Activated CD4-positive, alpha-beta memory T cell treated with anti-CD3 and anti-CD28 coated beads, Interleukin-2, amount 10 ng/mL, durations not matched to agents 7 days and 5 days (primary cell): ENCODE measurements at places on chromosomes 13 and 19.
A peak's percentile ranks its signal among the peaks of the same experiment; 100 is the strongest.

DNA sequence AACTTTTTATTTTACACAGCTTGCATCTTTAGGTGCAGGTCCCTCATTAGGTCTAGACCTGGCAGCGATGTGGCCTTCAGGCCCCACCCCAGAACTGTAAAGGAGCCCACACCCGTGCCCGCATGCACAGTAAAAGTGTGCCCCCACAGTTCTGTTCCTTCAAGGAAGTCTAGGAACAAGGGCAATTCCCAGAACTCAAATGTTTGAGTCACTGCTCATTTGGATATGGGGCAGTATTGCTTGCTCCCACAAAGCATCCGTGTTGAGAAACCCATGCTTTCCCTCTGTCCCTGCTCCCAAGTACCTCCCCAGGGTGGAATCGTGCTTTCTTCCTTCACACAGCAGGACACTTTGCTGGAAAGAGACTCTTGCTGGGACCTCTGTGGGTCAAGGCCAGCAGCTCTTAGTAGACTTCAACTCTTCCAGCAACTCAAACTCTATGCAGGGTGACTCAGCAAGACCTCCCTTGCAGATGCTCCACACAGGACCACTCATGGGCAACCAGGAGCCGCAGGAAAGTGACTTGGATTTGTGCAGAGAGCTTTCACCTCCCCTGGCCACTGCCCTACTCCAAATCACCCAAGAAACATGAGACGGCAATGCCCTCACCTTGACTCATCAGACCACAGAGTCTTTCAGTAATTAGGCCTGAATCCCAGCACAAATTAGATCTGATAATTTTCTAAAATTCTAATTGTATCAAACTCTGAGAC is 12.3 kb downstream of the SLC7A1 start:
- DNase-seq = no peak

DNA sequence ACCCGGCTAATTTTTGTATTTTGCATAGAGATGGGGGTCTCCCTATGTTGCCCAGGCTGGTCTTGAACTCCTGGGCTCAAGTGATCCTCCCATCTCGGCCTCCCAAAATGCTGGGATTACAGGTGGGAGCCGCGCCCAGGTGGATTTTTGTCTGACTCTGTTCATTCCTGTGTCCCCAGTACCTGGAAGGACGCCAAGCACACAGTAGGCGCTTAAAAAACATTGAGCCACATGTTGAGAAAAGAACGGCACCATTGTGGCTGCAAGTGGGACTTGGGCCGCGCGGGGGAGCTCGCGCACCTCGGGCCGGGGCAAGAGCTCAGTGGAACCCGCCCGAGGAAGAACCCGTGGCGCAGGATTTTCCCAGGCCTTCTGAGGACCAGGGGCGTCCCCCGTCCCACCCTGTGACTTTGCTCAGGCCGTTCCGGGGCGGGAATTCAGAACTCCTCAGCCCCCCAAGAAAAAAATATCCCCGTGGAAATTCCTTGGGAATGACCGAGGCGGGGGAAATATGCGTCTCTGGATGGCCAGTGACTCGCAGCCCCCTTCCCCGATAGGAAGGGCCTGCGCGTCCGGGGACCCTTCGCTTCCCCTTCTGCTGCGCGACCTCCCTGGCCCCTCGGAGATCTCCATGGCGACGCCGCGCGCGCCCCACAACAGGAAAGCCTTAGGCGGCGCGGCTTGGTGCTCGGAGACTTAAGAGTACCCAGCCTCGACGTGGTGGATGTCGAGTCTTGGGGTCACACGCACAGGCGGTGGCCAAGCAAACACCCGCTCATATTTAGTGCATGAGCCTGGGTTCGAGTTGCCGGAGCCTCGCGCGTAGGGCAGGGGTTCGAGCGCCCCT is 1.4 kb upstream of the ICAM1 start:
- peak; percentile 91 for DNase-seq

GRCh38 chr19:57747472-57747807 is 825 bp downstream of the ZNF776 start:
- no peak for DNase-seq

- DNase-seq = peak; percentile 61
Measured at GRCh38 chr19:8615813-8616596, 5.5 kb upstream of the ADAMTS10 start.

DNA sequence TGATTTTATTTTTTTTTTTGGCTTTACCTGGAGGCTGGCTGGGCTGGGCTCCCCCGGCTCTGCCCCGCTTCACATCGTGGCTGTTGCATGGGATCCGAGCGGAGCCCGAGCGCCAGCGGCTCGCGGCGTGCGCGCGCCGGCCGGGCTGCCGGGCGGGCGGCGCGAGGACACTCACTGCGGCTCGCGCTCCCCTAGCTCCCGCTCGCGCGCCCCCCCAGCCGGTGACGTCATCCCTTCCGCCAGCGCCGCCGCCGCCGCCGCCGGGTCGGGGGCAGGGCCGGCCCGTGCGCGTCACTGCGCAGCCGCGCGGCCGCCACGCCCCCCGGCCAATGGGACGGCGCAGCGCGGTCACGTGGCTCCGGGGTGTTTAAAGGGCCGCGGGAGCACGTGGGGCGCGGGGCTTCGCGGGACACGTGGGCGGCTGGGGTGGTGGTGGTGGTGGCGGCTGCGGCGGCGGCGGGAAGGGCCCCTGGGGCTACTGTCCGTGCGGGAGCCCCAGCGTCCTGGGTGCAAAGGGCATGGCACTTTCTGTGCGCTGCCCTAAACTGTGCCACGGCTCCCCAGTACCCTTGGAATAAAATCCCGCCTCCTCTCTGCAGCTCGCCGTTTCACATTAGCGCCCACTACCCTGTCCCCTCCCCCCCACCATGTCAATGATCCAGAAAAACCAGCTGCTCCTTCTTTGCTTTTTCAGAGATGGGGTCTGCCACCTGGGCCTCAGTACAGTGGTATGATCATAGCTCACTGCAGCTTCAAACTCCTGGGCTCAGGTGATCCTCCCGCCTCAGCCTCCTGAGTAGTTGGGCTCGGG is at the start of gene PTPRS:
Gene PTPRS, minus strand, starts transcription at position 176 of the 811 bp plus-strand sequence. CDS start 54,672 bp downstream, outside the sequence.
- peak; percentile 38 for DNase-seq

DNA sequence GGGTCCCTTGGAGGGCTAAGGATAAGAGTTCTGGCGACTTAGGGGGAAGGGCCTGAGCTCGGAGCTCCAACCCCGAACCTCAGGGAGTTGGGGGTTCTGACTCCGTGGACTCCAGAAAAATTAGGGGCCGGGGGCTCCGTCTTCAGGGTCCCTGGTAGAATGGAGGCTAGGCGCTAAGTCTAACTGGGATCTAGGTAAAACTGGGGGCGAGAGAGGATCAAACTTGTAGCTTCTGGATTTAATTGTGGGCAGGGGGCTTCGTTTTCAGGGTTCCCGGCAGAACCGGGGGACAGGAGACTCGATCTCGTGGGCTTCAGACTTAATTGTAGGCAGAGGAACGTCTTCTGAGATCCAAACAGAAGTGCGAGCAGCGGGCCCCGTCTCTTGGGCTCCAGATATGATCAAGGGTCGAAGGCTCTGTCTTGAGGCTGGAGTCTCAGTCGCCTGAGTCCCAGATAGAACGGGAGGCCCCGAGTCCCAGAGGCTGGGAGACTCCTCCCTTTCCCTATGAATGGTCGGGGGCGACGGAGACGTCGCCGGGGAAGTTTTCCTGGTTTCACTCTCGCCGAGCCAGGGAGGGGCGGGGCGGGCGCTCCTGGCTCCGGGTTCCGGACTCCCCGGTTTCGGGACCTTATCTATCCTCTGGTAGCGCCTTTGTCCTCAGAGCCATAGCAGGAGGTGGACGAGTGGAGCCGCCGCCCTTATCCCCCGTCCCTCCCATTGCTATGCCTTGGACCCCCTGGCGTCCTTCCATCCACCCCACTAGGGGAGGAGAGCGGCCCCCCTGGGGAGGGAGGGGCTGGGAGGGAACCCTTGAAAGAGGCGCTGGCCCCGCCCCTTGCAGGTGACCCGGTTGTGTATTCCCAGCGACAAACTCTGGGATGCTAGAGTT is 1.3 kb downstream of the NECTIN2 start:
- DNase-seq = peak; percentile 17

GRCh38 chr13:75222031-75222430 is 259.9 kb downstream of the TBC1D4 start:
- no peak for DNase-seq

DNA sequence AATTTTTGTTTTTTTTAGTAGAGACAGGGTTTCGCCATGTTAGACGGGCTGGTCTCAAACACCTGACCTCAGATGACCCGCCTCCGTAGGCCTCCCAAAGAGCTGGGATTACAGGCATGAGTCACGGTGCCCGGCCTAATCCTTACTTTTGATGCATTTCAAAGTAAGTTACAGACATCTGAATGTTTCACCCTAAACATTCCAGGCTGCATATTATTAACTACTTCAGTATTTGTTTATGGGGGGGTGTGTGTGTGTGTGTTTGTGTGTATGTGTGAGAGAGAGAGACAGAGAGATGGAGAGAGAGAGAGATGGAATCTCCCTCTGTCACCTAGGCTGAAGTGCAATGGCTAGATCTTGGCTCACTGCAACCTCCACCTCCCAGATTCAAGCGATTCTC is 13.1 kb downstream of the SULT2B1 start:
- DNase-seq = no peak

GRCh38 chr19:41657157-41657556 is 30.3 kb upstream of the CEACAM4 start:
- DNase-seq = no peak

- peak; percentile 4 for DNase-seq
Measured at GRCh38 chr13:27007166-27007565, 164.4 kb downstream of the USP12 start.

- no peak for DNase-seq
Measured at GRCh38 chr19:54096617-54097106, 3.9 kb downstream of the OSCAR start.

- DNase-seq = peak; percentile 54
Measured at GRCh38 chr19:1189419-1189818, 15.4 kb upstream of the SBNO2 start.

DNA sequence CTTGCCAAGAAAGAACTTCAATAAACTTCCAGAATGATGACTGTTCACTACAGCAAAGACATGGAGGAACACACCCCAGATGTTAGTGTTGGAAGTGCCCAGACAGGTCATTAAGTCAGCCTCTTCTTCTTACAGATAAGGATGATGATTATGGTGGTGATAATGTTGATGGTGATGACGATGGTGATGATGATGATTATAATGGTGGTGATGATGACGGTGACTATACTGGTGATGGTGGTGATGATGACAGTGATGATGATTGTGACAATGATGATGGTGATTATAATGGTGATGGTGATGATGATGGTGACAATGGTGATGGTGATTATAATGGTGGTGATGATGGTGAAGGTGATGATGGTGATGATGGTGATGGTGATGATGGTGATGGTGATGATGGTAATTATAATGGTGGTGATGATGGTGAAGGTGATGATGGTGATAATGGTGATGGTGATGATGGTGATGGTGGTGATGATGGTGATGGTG is 8.4 kb downstream of the C13orf46 start:
- DNase-seq = no peak

DNA sequence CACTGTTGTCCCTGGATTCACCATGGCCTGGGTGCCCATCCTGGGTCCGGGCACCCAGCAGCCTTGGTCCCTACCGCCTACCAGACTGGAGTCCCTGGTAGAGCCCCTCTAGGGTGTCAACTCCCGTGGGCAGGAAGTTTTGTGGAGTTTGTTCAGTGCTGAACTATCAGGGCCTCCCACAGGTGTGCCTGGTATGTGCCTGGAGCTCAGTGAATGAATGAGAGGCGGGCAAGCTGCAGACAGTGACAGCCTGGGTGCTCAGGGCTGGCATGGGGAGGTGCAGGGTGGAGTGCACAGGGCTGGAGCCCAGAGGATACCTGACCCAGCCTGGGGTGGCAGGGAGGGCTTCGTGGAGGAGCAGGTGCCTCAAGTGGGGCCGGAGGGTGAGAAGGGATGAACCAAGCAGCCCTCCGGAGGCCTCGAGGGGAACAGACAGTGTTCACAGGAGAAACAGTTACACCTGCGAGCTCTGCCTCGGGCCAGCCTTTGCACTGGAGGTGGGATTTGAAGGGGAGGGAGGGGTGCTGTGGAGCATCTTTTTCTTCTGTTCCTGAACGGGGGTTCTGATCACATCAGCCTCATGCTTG is 29.6 kb downstream of the PAK4 start:
- no peak for DNase-seq

DNA sequence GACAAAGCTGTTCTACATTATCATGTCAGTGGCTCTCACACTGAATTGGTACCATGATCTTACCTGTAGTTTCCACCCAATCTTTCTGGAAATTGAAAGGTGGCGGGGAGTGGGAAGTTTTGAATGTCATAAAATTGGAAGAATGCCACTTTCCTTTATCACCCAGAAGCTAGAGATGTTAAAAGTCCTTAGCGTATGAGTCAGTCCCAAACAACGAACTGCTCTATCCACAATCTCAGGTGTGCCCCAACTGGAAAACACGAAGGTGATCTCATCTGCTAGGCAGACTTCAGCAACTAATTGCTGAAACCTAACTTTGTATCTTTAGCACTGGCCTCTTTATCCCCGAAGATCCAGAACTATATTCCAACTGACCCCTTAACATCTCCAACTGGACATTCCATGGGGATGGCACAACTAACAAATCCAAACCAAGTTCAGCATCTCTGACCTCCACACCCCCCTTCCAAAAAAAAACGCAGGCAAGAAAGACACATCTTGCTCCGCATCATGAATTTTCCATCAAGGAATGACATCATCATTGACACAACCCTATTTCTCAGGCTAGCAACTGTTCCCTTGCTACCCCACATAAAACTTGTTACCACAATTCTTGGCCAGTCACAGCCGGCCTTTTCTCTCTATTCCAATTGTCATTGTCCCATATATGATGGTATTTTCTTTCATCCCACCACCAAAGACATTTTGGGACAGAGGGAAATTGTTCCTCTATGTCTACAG is 175.4 kb downstream of the KLF12 start:
- no peak for DNase-seq

- DNase-seq = no peak
Measured at GRCh38 chr13:47757466-47758080, 243.5 kb downstream of the SUCLA2 start.

GRCh38 chr13:36224730-36225129 is 10.4 kb upstream of the SOHLH2 start:
- DNase-seq = no peak

- no peak for DNase-seq
Measured at GRCh38 chr13:101423872-101424271, 7.6 kb upstream of the NALCN start.

DNA sequence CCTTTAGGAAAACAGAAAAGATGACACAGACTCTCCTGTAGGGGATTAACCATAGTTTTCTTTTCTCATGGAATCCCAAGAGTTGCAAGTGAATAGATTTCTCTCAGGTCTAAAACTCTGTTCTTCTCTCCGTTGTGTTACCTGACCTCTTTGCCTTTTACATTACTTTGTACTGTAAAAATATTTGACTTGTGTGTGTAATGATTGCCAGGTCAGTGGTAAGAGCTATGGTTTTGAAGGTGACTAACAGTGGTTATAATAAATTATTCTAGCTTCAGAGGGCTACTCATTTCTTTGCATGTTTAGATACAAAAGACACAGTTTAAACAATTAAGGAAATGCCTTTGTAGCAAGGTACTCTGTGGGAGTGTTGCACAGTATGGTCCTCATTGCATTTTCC is 23.0 kb upstream of the PSG2 start:
- DNase-seq = no peak
